NCI-H2029 (cell line): ENCODE measurements at places on chromosomes 7 and 10.

DNA sequence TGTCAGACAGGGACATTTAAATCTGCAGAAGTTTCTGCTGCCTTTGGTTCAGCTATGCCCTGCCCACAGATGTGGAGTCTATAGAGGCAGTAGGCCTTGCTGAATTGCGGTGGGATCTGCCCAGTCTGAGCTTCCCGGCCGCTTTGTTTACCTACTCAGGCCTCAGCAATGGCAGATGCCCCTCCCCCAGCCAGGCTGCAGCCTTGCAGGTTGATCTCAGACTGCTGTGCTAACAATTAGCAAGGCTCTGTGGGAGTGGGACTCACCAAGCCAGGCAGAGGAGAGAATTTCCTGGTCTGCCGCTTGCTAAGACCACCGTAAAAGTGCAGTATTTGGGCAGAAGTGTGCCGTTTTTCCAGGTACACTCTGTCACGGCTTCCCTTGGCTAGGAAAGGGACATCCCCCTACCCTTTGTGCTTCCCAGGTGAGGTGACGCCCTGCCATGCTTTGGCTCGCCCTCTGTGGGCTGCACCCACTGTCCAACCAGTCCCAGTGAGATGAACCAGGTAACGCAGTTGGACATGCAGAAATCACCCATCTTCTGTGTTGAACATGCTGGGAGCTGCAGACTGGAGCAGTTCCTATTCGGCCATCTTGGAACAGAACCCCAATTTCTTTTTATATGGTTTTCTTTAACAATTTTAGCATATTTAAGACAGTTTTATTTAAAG lies 28.4 kb upstream of the VWDE start:
- peak; percentile 43 for DNase-seq

DNA sequence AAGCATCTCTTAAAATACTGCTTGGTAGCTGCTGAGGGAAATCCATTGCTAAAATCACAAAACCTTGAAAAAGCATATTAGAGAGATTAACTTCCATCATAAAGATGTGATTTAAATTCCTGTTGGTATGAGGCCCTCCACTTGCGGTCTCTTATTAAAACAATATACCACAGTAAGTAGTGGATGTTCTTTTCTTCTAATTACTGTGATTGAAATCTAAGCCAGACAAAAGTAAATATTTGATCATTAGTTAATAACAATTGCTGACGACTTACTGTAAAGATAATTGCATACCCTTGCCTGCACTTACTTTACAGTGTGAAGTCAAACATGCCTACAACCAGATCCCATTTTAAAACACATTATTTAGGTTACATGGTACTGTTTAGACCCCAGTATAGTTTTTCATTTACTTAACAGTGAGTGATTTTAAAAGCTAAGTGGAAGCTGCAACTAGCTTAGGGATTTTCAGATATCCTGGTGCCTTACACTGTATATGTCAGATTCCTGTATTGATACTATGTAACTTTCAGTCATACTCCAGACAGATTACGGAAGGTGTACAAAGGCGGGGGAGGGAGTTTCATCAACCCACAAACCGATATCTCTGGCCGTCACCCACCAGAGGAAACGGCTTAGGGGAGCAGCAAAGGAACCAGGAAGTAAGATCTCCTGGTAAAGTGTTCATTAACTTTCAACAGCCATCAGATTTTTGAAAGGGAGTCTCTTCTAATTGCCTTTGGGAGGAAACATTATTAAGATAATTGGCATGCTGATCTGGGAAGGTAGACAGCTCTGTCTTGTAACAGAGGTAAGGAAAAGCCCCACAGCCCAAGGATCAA lies 986 bp downstream of the NRP1 start:
- no peak for DNase-seq

DNA sequence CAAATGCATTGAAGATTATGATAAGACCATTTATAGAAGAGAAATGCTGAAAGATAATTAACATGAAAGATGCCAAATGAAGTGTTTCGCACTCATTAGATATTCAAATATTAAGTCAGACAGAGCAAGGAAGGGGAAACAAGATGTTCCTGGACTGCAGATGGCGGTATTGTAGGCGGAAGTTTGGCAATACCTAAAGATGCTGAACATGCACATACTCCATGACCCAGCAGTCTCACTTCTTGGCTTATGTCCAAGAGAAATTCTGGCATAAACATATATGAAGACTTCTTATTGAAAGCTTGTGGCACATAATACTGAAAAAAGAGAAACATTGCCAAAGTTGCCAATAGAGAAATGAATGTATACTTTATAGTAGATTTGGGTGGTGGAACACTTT lies 325.4 kb upstream of the SEMA3C start:
- no peak for DNase-seq

DNA sequence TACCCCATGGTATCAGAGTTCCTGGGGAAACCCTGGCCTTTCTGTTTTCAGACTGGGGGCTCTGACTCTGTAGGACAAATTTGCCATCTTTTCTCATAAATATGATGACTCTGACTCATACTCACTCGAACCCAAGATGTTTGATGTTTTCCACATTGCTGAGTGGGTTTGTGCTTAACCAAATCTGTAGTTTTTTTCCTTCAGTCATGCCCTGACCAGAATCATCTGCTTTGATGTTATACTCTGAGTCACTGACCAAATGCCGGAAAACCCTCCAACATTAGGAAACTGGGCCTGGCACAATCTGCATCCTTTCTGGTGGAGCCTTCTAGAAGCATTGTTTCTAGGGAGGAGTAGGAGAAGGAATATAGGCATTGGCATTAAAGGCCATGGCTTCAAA lies 118.7 kb downstream of the C10orf105 start:
- no peak for DNase-seq

GRCh38 chr10:4719036-4719435 lies 107.0 kb upstream of the AKR1E2 start:
- no peak for DNase-seq

- DNase-seq, result no peak
Observed at GRCh38 chr7:33702514-33703054, 202.8 kb upstream of the BMPER start.

DNA sequence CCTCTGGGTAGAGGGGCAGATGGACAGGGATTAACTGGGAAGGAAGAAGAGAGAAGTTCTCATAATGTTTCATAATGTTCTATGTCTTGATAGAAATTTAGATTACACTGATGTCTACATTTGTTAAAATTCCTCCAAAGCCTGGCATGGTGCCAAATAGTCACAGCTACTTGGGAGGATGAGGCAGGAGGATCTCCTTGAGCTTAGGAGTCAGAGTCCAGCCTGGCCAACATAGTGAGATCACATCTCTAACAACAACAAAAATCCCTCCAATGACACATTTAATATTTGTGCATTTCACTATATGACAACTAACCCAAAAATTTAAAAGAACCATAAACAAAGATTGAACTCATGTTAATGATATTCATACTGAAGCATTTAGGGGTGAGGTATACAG lies 33.0 kb upstream of the PPP1R3C start:
- DNase-seq, result no peak

DNA sequence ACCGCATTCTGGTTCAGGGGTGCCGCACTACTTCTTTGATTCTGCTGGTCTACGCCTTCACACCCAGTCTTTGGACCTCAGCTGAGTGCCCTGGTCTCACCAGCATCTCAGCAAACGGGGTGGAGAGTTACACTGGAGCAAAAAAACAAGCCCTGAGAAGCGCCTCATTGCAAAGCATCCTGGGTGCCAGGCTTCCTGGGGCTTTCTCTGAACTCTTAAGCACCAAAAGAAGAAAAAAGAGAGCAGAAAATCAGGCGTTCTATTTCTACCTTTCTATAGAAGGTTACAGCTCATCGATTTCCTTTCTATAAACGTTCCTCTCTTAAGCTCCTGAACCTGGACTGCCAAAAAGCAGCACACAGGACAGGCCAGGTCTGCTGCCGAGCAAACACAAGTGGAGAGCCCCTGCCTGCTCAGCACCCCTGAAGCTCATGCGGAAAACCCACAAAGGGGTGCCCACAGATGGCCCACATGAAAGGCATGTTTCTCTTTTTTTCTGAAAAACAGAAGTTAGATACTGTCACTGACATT lies 217.9 kb downstream of the SFMBT2 start:
- no peak for DNase-seq

DNA sequence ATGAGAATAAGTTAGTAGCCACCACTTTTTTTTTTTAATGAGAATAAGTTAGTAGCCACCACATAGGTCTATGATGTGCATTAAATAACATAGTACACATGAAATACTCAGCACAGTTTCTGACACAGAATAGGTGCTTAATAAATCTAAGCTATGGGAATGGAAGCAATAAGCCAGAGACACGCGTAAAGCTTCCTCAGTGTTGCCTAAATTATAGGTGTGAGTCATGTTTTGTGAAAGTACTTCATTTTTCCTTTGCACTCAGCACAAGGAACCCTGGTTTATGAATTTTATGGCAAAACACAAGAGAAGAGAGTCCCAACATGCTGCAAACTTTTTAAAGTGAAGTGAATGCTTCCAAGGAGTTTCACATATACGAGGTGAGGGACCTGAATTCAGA lies 267.4 kb downstream of the RNLS start:
- no peak for DNase-seq

- no peak for DNase-seq
Observed at GRCh38 chr10:103470761-103471653, 8.0 kb downstream of the CALHM3 start.

DNA sequence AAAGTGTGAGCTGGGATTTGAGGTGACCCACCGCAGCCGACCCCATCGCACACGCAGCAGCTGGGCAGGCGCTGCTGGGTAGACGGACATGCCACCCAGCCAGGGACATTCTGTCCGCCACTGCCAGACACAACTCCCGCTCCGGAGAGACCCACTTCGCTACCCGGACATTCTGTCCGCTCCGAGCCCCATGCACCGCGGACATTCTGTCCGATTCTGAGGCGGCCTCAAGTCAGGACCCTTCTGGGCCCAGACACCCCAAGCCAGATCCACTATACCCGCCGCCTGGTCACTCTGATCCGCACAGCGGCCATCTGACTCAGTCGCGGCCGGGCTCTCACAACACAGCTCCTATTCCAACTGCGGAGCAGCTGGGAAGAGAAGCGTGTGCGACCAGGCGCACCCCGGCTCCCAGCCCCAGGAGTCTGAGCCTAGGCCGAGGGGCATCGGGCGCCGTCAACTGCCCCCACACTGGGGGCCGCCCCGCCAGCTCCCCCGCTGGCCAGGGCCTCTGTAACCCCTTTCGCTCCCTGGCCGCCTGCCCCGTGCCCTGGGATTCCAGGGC lies 763 bp downstream of the PITX3 start:
- no peak for DNase-seq

- DNase-seq, result no peak
Observed at GRCh38 chr10:81116990-81117389, 579.3 kb downstream of the SH2D4B start.

GRCh38 chr7:152872061-152872744 lies 112.7 kb downstream of the ACTR3B start:
- no peak for DNase-seq

GRCh38 chr7:94276027-94276426 lies 118.7 kb upstream of the COL1A2 start:
- DNase-seq, result no peak

GRCh38 chr10:34187201-34187600 lies 627.9 kb downstream of the PARD3 start:
- no peak for DNase-seq

DNA sequence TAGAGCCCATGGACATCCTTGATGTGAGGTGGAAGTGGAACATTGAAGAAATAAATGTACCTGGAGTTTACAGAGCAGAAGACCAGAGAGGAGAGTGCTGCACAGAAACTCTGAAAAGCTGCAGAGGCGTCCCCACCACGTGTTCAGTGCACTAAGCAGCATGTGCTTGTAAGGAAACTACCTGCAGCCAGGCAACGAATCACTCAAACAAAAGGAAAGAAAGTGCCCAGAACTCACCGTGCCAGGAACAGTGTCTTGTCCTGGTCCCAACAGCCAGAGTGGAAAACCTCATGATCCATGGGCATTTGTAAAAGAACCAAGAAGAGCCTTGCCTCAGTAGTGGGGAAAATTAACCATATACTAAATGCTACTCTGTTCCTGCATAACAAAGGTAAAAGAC lies 32.3 kb downstream of the SUV39H2 start:
- no peak for DNase-seq

GRCh38 chr10:2786251-2786650 lies 281.1 kb upstream of the PFKP start:
- DNase-seq, result no peak
